ENCODE measurements at places on chromosomes 3 and 15. TPM values are rescaled to one million over a fixed set of nuclear protein-coding genes. Genes with fewer than 3 reads are reported as not detected.

CCDC39 gene
- not detected for total RNA-seq

C3orf49 gene
- total RNA-seq, result not detected

AZI2 gene
- total RNA-seq, result 25.6 TPM

SH3GL3 gene
- 1.4 TPM for total RNA-seq

MORC1 gene
- total RNA-seq, result not detected

NRROS gene
- 2.5 TPM for total RNA-seq

SHF gene
- 1.7 TPM for total RNA-seq

RETNLB gene
- total RNA-seq, result not detected

GOLGA6D gene
- not detected for total RNA-seq

ONECUT1 gene
- not detected for total RNA-seq

LPP gene
- total RNA-seq, result 45.7 TPM

ISY1 gene
- 91.0 TPM for total RNA-seq

RPL15 gene
- total RNA-seq, result 2,616 TPM

BHLHE40 gene
- total RNA-seq, result 5.3 TPM

POLQ gene
- total RNA-seq, result 13.2 TPM

REC114 gene
- total RNA-seq, result not detected

ITIH1 gene
- not detected for total RNA-seq

DAZL gene
- not detected for total RNA-seq

MAGI1 gene
- 8.0 TPM for total RNA-seq

LAMB2 gene
- 40.1 TPM for total RNA-seq

XCR1 gene
- not detected for total RNA-seq

ADGRG7 gene
- total RNA-seq, result not detected

SLC28A1 gene
- total RNA-seq, result not detected

TRIM42 gene
- not detected for total RNA-seq

FOXP1 gene
- total RNA-seq, result 34.3 TPM

SKIL gene
- total RNA-seq, result 39.9 TPM

HCN4 gene
- total RNA-seq, result not detected

SLC28A2 gene
- total RNA-seq, result not detected

C3orf70 gene
- 3.6 TPM for total RNA-seq

JMJD7 gene
- 3.0 TPM for total RNA-seq

FETUB gene
- not detected for total RNA-seq
